Germinal center (tissue), 1 donor: ENCODE measurements at places on chromosomes 1 and 21.

DNA sequence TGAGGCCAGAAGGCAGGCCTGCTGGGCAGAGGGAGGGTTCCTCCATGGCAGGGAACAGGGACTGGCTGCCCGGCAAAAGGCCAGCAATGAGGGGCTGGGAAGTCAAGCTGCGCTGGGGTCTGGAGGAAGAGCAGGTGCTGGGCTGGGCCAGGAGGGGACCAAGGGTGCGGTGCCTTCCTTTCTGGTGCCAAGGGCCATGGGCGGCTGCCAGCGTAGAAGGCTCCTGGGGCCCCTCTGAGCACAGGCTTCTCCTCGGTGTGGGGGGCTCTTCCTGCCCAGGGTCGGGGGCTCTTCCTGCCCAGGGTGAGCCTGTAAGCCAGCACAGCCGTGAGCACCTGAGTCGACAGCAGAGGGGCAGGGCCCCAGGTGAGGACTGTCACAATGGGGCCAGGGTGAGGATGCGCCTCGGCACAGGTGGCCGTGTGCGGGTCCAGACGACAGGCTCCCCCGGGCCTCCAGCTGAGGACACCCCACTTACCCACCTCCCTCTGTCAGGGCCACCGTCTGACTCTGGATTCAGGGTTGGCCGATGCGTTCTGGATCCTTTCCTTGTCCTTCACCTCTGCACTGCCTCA, 10.7 kb upstream of the DNMT3L start:
- DNase-seq = no peak

GRCh38 chr1:9909234-9910046, 629 bp downstream of the CTNNBIP1 start:
- DNase-seq = peak; percentile 20

DNA sequence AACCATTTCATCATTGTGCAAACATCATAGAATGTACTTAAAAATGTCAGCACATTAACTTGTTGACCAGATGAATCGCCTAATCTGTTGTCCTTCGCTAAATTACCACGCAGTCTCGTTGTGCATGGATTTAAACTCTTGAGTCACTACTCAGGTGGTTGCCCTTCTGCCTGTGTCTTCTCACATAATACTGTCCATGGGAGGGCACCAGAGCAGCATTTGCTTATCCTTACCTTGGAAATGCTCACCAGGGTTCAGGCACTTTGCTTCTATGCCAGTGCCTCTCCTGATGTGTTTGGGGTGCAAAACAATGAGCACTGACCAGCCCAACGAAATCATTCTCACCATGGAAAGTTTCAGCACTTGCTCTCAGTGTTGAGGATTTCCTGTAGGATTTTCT, 559.9 kb downstream of the RWDD3 start:
- DNase-seq = no peak

DNA sequence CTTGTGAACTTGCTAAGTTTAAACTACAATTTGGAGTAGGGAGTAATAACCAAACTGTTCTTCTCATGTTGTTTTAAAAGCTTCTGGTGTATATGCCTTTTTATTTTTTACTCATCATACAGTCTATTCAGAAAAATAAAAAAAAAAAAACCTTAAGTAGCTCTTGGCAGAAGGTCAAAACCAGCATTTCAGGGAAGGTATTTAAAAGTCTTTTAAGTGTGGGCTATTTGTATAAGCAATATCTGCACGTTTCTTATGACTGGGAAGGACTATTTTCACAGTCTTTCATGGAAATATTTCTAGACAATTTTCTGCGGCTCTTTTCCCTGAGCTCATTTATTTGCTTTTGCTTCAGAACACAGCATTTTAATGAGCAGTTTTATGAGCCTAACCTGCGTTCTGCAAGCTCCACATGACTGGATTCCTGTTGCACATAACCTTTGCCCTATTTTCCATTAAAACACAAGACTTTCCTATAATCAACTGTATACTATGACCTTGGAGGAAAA, 60.9 kb upstream of the C1orf105 start:
- no peak for DNase-seq

DNA sequence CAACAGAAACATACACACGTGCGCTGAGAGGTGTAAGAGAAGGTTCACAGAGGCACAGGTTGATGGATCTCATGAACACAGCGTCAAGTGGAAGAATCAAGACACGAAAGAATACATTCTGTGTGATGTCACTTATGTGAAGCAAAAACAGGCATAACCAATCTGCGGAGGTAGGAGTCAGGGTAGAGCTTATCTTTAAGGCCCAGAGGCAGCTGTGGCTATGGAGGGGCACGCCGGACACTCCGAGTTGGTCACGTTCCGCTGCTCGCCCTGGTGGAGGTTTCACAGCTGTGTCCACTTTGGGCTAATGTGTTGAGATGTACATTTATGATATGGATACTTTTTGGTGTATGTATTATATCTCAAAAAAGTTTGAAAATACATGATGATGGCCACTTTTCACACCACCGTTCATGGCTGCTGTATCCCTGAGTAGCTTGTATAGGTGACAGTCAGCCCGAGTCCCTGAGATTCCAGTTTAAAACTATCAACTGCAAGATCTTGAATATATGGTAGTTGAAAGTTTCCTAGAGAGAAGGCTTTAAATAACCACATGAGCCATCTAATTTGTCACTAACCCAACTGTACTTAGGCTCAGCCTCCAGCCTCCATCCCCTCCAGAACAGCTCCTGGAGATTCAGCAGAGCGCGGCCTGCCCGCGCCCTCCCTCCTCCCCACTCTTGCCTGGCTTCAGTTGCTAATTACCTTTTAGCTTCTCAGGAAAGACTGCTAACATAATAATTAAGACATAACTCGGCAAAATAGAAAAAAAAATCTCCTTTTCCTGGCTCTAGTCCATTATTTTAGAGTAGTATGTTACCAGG, 6.7 kb upstream of the ADARB1 start:
- no peak for DNase-seq

- DNase-seq = no peak
Measured at GRCh38 chr1:110305900-110306420, 33.2 kb upstream of the RBM15 start.

- no peak for DNase-seq
Measured at GRCh38 chr21:45455674-45456583, 51.0 kb downstream of the COL18A1 start.

DNA sequence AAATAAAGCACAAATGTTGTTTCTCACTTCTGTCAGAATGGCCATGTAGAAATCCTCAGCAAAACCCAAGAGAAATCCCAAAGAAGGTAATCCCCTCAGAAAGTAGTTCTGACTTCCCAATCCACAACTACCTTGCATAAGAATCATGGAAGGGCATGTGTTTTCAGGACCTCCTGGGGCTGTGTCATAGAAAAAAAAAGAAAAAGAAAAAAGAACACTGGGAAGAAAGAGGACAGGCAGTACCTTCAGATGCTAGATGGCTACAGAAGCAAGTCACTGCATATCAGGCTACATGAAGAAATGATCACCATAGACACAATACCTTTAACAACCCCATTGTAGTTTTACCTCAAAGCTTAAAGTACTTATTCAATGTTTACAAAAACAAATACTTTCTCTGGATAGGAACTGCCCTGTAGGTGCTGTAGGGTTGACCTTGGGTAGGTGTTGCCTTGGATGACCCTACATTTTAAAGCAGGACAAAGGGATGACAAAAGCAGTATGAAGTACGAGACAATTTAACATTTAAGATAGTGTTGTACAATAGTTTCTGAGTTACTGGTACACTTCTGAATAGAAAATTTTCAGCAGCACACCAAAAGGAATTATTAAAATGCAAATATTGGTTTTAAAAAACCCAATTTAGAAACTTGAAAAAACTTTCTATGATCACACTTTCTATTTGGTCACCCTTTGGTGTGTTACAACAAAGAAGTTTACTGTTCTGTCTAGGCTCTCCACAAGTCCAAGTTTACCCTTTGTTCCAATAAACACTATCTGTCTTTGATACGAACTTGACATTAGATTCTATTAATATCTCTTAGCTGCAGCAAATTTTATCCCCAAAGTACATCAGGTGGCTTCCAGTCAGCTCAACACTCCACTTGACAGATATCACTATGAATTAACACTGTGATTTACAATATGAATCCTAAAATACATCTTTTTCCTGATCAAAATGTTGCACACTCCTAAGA, 5.0 kb downstream of the TRIT1 start:
- no peak for DNase-seq

DNA sequence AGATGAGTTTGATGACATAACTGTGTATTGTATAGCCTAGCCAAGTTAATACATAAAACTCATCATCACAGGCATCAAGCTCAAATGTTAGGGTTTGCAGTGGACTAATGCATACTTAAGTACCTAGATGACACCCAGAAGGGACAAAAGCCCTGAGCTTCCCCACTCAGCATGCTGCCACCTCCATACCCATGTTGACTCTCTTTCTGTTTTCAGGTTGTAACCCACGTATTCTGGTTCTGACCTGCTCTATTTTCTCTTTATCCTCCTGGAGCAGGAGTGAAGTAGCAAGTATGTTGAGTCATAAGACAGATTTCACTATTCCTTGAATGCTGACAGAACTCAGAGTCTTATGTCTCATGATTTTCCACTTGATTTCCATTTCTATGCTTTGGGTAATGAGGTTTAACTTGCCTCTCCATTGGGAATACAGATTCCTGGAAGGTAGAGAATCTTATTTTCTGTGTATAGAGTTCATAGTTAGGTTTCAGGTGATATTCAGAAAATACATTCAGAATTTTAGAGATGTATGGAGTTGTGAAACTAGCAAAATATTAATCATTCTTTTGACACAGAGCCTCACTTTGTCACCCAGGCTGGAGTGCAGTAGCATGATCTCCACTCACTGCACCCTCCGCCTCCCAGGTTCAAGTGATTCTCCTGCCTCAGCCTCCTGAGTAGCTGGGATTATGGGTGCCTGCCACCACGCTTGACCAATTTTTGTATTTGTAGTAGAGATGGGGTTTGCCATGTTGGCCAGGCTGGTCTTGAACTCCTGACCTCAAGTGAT, 122.5 kb upstream of the KCNJ15 start:
- no peak for DNase-seq

- DNase-seq = no peak
Measured at GRCh38 chr1:156134716-156135435, 18.5 kb upstream of the SEMA4A start.

- no peak for DNase-seq
Measured at GRCh38 chr1:27785781-27786455, 12.9 kb downstream of the STX12 start.

DNA sequence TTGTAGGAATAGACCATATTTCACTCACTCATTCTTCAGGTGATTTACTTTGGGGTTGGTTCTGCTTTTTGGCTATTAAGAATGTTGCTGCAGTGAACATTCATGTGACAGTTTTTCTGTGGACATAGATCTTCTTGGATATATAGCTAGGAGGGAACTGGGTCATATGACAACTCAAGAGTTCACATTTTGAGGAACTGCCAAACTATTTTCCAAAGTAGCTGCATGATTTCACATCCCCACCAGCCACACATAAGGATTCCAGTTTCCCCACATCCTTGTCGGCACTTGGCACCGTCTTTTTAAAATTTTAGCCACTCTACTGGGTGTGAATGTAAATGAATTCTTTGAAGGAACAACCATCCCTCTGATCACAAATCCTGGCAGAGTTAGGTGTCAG, 126.0 kb downstream of the PRDM2 start:
- DNase-seq = no peak

DNA sequence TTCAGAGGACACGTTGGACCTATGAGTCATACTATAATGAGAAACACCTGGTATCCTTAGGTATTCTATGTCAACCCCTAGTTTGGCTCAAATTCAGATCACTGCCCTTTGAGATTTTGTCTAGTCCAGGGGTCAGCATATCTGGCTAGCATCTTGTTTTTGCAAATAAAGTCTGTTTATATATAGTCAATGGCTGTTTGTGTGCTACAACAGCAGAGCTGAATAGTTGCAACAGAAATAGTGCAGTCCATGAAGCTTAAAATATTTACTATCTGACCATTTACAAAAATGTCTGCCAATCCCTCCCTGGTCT, 48.5 kb upstream of the EDEM3 start:
- DNase-seq = no peak

GRCh38 chr1:69409731-69410456, 157.8 kb upstream of the LRRC7 start:
- no peak for DNase-seq

DNA sequence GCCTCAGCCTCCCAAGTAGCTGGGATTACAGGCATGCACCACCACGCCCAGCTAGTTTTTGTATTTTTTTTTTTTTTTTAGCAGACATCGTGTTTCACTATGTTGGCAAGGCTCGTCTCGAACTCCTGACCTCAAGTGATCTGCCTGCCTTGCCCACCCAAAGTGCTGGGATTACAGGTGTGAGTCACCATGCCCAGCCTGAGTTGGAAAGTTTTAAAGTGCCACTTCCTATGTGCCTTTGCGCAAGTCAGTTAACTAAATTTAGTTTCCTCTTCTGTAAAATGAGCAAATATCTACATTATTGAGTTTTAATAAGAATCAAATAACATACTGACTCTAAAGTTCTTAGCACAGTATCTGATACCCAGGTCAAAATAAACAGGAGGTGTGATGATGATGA, 12.4 kb downstream of the SLC19A2 start:
- no peak for DNase-seq

- DNase-seq = no peak
Measured at GRCh38 chr1:23984417-23985186, 4.5 kb upstream of the SRSF10 start.

DNA sequence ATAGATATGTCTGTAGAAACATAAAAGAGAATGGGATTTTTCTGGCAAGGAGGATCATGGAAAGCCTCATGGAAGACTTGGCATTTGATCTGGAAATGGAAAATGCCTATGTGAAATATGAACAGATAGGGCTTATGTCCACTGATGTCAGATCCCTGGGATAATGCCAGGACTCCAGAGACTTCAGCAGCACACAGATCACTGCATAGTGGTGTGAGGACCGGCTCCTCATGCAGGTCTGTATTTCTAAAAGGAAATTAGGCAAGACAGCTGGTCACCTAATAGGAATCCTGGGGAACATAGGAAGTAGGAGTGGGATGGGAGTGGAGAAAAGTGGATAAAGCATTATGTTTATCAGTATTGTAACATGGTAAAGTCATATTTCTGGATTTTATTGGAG, 56.8 kb upstream of the IPO9 start:
- DNase-seq = no peak

DNA sequence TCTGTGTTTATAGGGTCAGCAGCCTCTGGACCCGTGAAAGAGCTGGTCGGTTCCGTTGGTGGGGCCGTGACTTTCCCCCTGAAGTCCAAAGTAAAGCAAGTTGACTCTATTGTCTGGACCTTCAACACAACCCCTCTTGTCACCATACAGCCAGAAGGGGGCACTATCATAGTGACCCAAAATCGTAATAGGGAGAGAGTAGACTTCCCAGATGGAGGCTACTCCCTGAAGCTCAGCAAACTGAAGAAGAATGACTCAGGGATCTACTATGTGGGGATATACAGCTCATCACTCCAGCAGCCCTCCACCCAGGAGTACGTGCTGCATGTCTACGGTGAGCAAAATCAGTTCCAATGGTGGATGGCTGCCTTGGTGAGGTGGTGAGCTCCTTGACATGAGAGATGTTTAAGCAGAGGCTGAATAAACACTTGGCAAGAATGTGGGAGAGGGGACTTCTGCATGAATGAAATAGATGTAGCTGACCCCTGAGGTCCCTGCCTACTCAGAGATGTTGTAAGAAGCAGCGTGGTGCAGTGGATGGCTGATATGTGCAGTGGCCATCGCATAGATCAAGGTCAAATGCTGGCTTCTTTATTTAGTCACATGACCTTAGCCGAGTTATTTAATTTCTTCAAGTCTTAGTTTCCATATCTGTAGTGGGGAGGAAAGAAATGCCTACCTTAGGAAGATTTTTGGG, 9.3 kb downstream of the SLAMF7 start:
- DNase-seq = no peak

- DNase-seq = no peak
Measured at GRCh38 chr1:235883261-235883927, 16.7 kb upstream of the LYST start.
